ENCODE measurements at places on chromosomes 6 and 20.

GRCh38 chr6:31829633-31830283, 2.2 kb downstream of the HSPA1B start:
- no peak for DNase-seq

GRCh38 chr6:112439432-112439831, 92.3 kb downstream of the RFPL4B start:
- no peak for DNase-seq

- peak; percentile 1 for DNase-seq
Observed at GRCh38 chr20:61896058-61896961, 169.4 kb downstream of the TAF4 start.

DNA sequence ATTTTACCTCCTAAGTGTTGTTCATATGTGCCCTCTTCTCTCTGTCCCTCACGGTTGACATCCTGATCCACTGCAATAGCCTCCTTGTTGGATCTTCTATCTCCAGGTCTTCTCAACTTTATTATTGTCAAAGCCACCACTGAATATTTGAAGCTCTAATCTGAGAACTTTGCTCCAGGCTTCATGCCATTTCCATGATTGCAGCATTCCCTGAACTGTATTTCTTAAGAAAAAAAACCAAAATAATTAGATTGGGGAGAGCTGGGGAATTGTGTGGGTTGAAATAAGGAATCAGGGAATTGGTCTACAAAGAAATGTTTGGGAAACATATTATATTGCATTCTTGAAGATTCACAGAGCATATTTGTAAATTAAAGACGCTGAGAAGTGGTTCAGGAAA, 2.5 kb upstream of the STX7 start:
- no peak for DNase-seq

All from NCI-H510A (cell line).